Psoas muscle (tissue), 8 donors: ENCODE measurements at places on chromosomes 7 and 10. TPM values are rescaled to one million over a fixed set of nuclear protein-coding genes. Genes with fewer than 3 reads are reported as not detected.

The LIPF gene
- 0.74 TPM for polyA plus RNA-seq

- H3K4me1 ChIP-seq, result peaks cover 71% of the 10 kb centered on the region
- no peak overlapping the region for H3K4me3 ChIP-seq
- no peaks in the 10 kb centered on the region for H3K27me3 ChIP-seq
- peak overlapping the region; percentile 80 for H3K27ac ChIP-seq
These were observed 127.8 kb downstream of the CUX1 start for GRCh38 chr7:101945034-101945758.

The PDE6C gene
- polyA plus RNA-seq, result not detected

The SEMA3D gene
- 0.04 TPM for polyA plus RNA-seq

GRCh38 chr10:28681291-28681763, 4.0 kb downstream of the BAMBI start:
- H3K27ac ChIP-seq, result no peak overlapping the region
- H3K4me3 ChIP-seq, result no peak overlapping the region
- peaks cover 5% of the 10 kb centered on the region for H3K36me3 ChIP-seq
- peaks cover 12% of the 10 kb centered on the region for H3K4me1 ChIP-seq
- no peak for DNase-seq

GRCh38 chr10:91042069-91042468, 121.2 kb upstream of the ANKRD1 start:
- DNase-seq, result no peak
- no peak overlapping the region for H3K4me3 ChIP-seq
- no peaks in the 10 kb centered on the region for H3K36me3 ChIP-seq
- H3K27me3 ChIP-seq, result no peaks in the 10 kb centered on the region

The CH25H gene
- polyA plus RNA-seq, result 0.05 TPM

- H3K36me3 ChIP-seq, result peaks cover 8% of the 10 kb centered on the region
- peaks cover 12% of the 10 kb centered on the region for H3K4me1 ChIP-seq
- DNase-seq, result no peak
- no peaks in the 10 kb centered on the region for H3K27me3 ChIP-seq
- no peak overlapping the region for H3K27ac ChIP-seq
These were observed 102.4 kb downstream of the EXOC4 start for GRCh38 chr7:133355325-133355708.

- no peaks in the 10 kb centered on the region for H3K36me3 ChIP-seq
- H3K4me3 ChIP-seq, result no peak overlapping the region
- no peaks in the 10 kb centered on the region for H3K27me3 ChIP-seq
- H3K4me1 ChIP-seq, result no peaks in the 10 kb centered on the region
- H3K27ac ChIP-seq, result no peak overlapping the region
- no peak for DNase-seq
These were observed 304.7 kb upstream of the GRM3 start for GRCh38 chr7:86339051-86339450.

- no peaks in the 10 kb centered on the region for H3K36me3 ChIP-seq
- H3K27me3 ChIP-seq, result no peaks in the 10 kb centered on the region
- no peak for DNase-seq
- no peak overlapping the region for H3K4me3 ChIP-seq
- H3K4me1 ChIP-seq, result no peaks in the 10 kb centered on the region
These were observed 28.6 kb upstream of the TNPO3 start for GRCh38 chr7:129083525-129083924.

- H3K27me3 ChIP-seq, result peaks cover 17% of the 10 kb centered on the region
- no peak for DNase-seq
- no peak overlapping the region for H3K27ac ChIP-seq
- no peaks in the 10 kb centered on the region for H3K36me3 ChIP-seq
These were observed 3.8 kb downstream of the PDE1C start for GRCh38 chr7:32066441-32066840.

- peaks cover 65% of the 10 kb centered on the region for H3K4me1 ChIP-seq
- no peaks in the 10 kb centered on the region for H3K36me3 ChIP-seq
- H3K27ac ChIP-seq, result peak overlapping the region; percentile 58
- no peak overlapping the region for H3K4me3 ChIP-seq
- DNase-seq, result no peak
These were observed 125.3 kb downstream of the CUX1 start for GRCh38 chr7:101942603-101943210.

DNA sequence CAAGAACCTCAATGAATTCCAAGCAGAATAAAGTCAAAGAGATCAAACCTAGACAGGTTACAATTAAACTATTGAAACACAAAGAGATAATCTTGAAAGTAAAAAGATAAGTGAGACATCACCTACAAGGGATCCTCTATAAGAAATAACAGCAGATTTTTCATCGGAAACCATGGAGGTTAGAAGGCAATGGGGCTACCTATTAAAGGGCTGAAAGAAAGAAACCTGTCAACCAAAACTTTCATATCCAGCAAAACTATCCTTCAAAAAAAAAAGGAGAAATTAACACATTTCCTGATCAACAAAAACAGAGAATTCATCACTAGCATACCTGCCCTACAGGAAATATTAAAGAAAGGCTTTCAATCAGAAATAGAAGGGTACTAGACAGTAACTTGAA, 244.9 kb downstream of the ARHGAP12 start:
- no peak overlapping the region for H3K27ac ChIP-seq
- H3K27me3 ChIP-seq, result no peaks in the 10 kb centered on the region
- no peak overlapping the region for H3K4me3 ChIP-seq

- no peaks in the 10 kb centered on the region for H3K36me3 ChIP-seq
- no peak for DNase-seq
- no peak overlapping the region for H3K4me3 ChIP-seq
- H3K27ac ChIP-seq, result no peak overlapping the region
These were observed 3.1 kb upstream of the ST7 start for GRCh38 chr7:116949941-116950801.

DNA sequence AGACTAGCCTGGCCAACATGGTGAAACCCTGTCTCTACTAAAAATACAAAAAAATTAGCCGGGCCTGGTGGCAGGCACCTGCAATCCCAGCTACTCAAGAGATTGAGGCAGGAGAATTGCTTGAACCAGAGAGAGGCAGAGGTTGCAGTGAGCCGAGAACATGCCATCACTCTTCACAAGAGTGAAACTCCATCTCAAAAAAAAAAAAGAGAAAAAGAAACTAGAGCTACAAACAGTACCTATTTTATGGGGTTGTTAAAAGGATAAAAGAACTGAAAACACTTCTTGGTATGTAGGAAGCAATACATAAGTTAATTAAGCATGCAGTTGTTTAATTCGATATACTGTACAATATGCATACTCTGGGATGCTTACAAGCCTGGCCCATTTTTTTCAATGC, 216.9 kb downstream of the SORCS1 start:
- no peak overlapping the region for H3K27ac ChIP-seq
- no peaks in the 10 kb centered on the region for H3K36me3 ChIP-seq
- H3K4me3 ChIP-seq, result no peak overlapping the region

DNA sequence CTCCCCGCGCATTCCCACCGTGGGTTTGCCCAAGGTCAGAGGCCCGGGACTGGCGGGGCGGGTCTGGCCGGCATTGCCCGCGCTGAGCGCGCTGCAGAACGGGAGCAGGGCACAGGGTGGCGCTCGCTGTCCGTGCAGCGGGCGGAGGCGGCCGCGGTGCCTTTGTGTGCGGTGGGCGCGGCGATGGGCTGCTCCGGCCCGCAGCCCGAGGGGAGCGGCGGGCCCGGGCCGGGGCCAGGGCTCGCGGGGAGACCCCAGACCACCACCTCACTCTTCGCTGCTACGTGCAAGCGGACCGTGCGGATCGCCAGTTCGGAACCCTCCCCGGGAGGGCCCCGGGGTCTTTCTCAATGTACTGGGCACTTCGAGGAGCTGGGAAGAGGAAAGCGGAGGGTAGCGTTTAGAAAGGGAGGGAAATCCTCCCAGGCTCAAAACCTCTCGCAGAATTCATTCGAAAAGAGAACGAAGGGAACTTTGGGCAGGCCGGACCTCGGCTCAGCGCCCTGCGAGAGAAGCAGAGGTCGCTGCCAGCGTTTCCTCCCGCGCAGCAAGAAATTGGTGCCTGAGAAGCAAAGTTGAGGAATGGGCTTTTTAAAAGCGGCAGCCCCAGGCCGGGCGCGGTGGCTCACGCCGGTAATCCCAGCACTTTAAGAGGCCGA, 8.5 kb downstream of the SP8 start:
- peak overlapping the region; percentile 54 for H3K4me3 ChIP-seq
- no peak overlapping the region for H3K27ac ChIP-seq
- peak; percentile 16 for DNase-seq

The HKDC1 gene
- 0.03 TPM for polyA plus RNA-seq

The ASB10 gene
- 22.5 TPM for polyA plus RNA-seq

DNA sequence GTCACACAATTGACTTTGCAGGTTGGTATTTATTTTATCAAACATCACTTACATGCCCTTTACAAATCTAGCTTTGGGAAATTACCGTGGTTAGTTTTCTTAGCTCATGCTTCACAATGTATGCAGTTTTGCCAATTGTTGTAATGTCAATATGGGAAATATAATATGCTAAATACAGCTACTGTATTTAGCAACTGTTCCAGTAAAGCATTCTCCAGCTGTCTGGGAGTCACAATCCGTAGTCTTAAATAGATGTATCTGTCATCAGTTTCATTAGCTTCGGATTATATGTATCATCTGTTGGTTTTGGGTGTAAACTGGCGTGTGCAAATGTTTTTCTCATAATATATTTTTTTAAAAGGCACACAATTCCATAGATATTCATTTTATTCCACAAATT, 19.4 kb upstream of the AHR start:
- H3K27me3 ChIP-seq, result no peaks in the 10 kb centered on the region
- H3K36me3 ChIP-seq, result no peaks in the 10 kb centered on the region
- no peak for DNase-seq

- no peak overlapping the region for H3K27ac ChIP-seq
- DNase-seq, result no peak
- peaks cover 71% of the 10 kb centered on the region for H3K36me3 ChIP-seq
- peaks cover 19% of the 10 kb centered on the region for H3K4me1 ChIP-seq
- no peak overlapping the region for H3K4me3 ChIP-seq
These were observed 47.5 kb downstream of the DNAJB6 start for GRCh38 chr7:157384301-157384700.

DNA sequence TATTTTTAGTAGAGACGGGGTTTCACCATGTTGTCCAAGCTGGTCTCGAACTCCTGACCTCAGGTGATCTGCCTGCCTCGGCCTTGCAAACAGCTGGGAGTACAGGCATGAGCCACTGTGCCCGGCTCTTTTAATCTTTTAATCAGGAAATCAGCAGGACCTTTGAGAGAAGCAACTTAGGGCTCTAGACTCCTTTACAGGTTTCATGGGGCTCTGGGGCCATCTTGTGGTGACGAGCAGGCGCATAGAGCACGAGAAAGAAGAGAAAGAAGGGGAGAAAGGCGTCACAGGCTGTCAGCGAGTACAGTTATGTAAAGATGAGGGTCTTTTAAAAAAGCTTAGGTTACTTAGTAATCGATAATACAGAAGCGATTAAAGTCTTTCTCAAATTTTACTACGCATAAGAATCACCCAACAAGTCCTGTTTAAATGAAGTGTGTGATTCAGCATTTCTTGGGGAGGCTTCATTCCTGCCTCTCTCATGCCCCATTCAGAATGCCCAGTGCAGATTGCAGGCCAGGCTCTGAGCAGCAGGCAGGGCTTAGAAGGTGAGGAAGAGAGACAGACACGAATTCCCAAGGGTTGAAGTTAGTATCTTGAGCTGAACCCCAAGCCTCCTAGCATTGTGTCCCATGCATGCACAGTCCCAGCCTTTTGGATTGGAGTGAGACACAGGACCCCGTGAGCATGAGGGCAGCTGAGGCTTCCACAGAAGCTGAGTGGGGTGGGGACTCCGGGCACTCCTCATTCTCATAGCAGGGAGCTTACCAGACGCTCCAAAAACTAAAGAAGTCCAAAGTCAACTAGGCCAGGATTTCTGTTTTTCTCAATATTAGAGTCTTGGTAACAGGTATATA, 23.6 kb upstream of the PFKP start:
- H3K4me1 ChIP-seq, result peaks cover 2% of the 10 kb centered on the region
- H3K36me3 ChIP-seq, result no peaks in the 10 kb centered on the region
- H3K27ac ChIP-seq, result no peak overlapping the region

- H3K27me3 ChIP-seq, result no peaks in the 10 kb centered on the region
- no peak for DNase-seq
- H3K4me1 ChIP-seq, result no peaks in the 10 kb centered on the region
- no peaks in the 10 kb centered on the region for H3K36me3 ChIP-seq
- H3K27ac ChIP-seq, result no peak overlapping the region
- no peak overlapping the region for H3K4me3 ChIP-seq
These were observed 37.4 kb downstream of the ASZ1 start for GRCh38 chr7:117389871-117390270.

GRCh38 chr7:7576344-7576743, 9.7 kb downstream of the MIOS start:
- no peaks in the 10 kb centered on the region for H3K27me3 ChIP-seq
- no peak for DNase-seq
- no peak overlapping the region for H3K4me3 ChIP-seq
- H3K4me1 ChIP-seq, result peaks cover 31% of the 10 kb centered on the region
- H3K36me3 ChIP-seq, result peaks cover 7% of the 10 kb centered on the region

- no peaks in the 10 kb centered on the region for H3K4me1 ChIP-seq
- H3K36me3 ChIP-seq, result peaks cover 4% of the 10 kb centered on the region
- DNase-seq, result no peak
- H3K4me3 ChIP-seq, result no peak overlapping the region
- no peaks in the 10 kb centered on the region for H3K27me3 ChIP-seq
These were observed 9.6 kb downstream of the ZKSCAN5 start for GRCh38 chr7:99514050-99514449.

GRCh38 chr7:44043902-44044301, 600 bp upstream of the DBNL start:
- peak overlapping the region; percentile 91 for H3K4me3 ChIP-seq
- peak overlapping the region; percentile 94 for H3K27ac ChIP-seq
- H3K36me3 ChIP-seq, result no peaks in the 10 kb centered on the region
- DNase-seq, result no peak

DNA sequence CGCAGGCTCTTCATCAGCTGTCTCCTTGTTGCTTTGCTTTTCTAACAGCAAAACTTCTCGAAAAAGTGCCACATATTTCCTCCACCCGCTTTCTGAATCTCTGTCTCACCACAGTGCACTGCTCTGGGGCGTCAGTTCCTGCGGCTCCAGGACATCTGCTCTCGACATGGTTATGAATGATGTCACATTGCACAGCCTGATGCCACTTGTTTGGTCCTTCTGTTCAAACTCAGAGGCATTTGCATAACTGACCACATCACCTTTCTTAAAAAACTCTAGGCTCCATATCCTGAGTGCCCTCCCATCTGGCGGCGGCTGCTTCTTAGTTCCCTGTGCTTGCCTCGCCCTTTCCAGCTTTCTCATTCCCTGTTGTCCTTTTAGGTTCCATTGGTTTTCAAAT, 469.3 kb upstream of the COBL start:
- H3K4me1 ChIP-seq, result no peaks in the 10 kb centered on the region
- no peak for DNase-seq
- H3K36me3 ChIP-seq, result no peaks in the 10 kb centered on the region
- H3K27ac ChIP-seq, result no peak overlapping the region
- no peak overlapping the region for H3K4me3 ChIP-seq
- no peaks in the 10 kb centered on the region for H3K27me3 ChIP-seq

DNA sequence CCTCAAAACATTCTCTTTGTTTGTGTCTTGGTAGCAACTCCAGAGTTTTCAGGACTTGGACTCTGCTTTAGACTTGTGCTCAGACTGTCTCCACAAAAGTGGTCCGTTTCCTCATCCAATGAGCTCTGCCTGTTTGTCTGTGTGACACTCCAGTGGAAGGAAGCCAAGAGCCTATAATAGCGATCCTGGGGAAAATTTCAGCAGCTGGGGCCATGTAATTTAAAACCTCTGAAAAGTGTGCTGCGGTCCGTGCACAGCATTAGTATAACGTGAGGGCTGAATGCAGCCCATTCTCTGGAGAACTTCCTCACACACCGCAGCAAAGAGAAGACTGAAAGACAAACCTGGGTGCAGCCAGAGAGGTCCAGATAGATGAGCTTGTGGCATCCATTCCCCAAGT, at the start of gene LRRC17:
TSS of gene LRRC17 (plus strand) at position 259 of the 400 bp plus-strand sequence. CDS start 20,914 bp downstream, outside the sequence.
- H3K27me3 ChIP-seq, result no peaks in the 10 kb centered on the region
- DNase-seq, result no peak
- no peaks in the 10 kb centered on the region for H3K36me3 ChIP-seq
- H3K4me3 ChIP-seq, result peak within 1 kb of the TSS; percentile 36
- peaks cover 6% of the 10 kb centered on the region for H3K4me1 ChIP-seq
